ENCODE measurements at places on chromosomes 3 and 15.

- no peak for DNase-seq
Observed at GRCh38 chr3:150874666-150875219, 30.5 kb downstream of the MINDY4B start.

GRCh38 chr3:65639444-65639843, 399.3 kb downstream of the MAGI1 start:
- no peak for DNase-seq

- no peak for DNase-seq
Observed at GRCh38 chr3:5035692-5036391, 56.6 kb downstream of the BHLHE40 start.

GRCh38 chr3:194023501-194024280, 112.3 kb upstream of the HES1 start:
- DNase-seq, result no peak

GRCh38 chr3:143793971-143794370, 54.3 kb downstream of the SLC9A9 start:
- no peak for DNase-seq

DNA sequence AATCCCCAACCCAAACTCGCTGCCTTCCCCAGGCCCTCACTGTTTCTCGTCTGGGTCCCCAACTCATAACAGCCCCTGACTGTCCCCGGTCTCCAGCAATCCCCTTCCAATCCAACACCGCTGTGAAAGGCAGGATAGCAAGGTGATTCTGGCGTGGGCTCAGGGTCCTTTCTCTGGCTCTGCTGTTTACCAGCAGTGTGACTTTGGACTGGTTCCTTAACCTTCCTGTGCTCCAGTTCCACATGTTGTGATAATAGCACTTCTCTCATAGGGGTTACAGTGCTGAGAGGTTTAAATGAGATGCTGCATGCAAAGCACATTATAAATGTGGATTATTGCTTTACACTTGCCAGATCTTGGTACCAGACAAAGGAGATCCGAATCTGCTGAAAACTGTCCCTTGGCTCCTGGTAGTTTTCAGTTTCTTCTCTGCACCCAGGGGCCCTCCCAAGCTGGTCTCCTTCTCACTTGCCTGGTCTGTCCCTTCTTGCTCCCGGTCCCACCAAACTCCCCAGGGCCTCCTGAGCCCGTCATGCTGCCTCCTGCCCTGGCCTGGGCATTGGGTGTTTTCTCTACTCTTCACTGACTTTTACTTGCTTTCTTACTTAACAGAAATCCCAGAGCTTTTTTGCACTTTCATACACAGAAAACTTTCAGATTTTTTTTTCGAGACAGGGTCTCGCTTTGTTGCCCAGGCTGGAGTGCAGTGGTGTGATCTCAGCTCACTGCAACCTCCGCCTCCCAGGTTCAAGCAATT, 26.8 kb upstream of the CYP11A1 start:
- DNase-seq, result no peak

All from H7 (cell line).